ENCODE measurements at places on chromosomes 11 and 22.
A peak's percentile ranks its signal among the peaks of the same experiment; 100 is the strongest.

- no peak for DNase-seq
These were observed 60.7 kb downstream of the DBX1 start for GRCh38 chr11:20099527-20099926.

DNA sequence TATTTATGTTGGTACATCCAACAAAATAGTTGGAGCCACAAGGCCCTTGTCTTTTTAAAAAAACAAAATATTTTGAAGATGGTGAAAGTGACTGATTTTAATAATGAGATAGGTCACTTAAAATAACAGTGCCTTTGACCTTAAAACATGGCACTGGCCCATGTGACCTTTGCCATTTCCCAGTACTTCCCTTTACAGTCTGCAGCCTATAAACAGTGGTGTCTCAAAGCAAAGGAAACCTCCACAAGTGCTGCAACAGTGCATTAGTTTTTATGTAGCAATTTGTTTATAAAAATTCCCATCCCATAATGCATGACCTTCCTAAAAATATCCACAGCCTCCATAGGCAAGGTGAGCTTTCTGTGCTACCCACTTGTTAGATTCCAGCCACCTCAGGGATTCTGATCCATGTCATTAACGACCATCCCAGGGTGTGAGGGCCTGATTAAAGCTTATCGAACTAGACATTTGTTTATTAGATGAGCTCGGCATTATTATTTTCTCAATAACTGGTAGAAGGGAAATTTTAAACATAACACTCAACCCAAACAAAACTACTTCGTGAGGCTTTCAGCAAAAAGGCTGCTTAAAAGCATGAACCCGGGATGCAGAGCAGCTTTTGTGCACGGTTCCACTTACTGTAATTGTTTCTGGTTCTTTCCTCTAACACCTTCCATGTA, 28.0 kb upstream of the CRKL start:
- DNase-seq, result no peak

GRCh38 chr11:37500425-37500824, 902.4 kb upstream of the RAG2 start:
- DNase-seq, result no peak

GRCh38 chr11:36300650-36301049, 4.6 kb downstream of the PRR5L start:
- peak; percentile 82 for DNase-seq

- DNase-seq, result peak; percentile 78
These were observed 669 bp upstream of the GAL3ST1 start for GRCh38 chr22:30574997-30575671.

DNA sequence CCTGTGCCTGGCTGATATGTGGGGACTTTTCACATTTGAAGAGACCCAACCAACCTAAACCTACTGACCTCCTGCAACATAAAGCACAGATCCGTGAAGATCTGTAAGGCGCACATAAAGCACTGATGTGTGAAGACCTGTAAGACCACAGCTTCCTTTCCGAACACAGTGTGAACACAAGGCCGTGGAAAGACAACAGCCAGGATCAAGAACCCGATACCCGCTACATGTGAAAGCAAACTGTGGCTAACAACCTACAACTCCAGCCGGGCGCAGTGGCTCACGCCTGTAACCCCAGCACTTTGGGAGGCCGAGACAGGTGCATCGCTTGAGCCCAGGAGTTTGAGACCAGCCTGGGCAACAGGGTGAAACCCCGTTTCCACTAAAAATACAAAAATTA, 17.6 kb upstream of the PPFIA1 start:
- DNase-seq, result no peak

- no peak for DNase-seq
These were observed 20.5 kb downstream of the ZNF280B start for GRCh38 chr22:22487869-22488597.

- no peak for DNase-seq
These were observed 403.2 kb upstream of the CCDC179 start for GRCh38 chr11:23263466-23263865.

DNA sequence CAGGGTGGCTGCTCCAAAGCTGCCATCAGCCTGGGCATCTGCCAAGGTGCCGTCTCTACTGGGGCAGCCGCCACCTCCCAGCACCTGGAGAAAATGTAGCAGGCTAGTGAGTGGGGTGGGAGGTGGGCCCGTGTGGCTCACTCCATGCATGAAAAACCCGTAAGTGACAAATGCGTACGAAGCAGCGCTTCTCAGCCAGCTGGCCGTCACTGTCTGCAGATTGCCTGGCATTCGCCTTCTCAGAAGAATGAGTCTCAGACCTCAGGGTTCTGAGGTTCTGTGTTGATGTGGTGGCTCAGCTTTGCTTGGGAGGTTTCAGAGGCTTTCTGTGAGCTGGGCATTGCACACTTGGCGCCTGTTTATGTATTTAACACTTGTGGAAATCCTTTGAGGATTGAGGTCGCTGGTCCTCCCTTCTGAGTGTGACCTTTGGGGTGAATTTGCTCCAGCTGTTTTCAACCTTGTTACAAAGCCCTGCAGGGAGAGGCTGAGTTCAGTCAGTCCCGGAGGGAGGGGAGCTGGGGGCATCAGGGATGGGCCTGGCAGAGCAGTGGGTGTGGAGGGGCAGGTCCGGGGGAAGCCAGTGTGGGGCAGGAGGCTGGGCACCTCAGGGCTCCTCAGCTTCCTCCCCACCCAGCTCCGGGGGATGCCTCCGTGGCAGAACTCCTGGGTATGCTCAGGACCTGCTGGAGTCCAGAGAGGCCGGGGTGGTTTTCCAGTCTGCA, 977.0 kb downstream of the TBC1D22A start:
- no peak for DNase-seq

- DNase-seq, result no peak
These were observed 13.8 kb upstream of the POGLUT3 start for GRCh38 chr11:108511851-108512474.

DNA sequence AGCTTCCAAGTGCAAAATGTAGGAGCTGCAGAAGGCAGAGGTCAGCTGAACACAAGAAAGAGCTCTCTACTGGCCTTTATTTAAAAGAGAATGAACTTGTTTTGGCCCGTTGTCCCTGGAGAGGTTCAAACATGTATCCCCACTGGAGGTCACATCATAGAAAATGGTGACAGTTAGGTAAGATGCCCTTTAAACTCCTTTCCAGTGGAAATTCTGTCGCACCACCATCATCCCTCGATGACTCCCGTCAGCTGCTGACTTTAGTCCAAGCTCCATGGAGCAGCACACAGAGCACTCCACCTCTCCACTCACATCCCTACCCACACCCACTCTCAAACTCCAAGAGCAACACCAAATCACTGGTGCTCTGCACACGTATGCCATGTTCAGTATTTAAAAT, 15.2 kb upstream of the P4HA3 start:
- DNase-seq, result no peak

DNA sequence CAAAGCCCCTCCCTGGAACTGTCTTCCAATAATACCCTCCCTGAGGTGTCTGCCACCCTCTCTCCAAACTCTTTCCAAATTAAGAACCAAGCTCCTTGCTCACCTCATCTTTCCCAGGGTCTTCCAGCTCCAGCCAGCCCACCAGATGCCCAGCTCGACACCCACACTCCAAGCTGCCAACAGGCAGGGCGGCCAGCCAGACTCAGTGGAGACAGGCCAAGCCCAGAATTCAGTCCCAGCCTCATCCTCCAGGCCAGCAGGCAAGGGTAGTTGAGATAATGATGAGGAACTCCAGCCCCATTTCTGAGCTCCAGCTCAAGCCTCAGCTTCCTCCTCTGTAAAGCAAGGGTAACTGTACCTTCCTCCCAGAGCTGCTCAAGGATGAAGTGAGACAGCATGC, 132.9 kb downstream of the CHST1 start:
- DNase-seq, result peak; percentile 59
